Activated CD4-positive, alpha-beta T cell treated with anti-CD3 and anti-CD28 coated beads, Interleukin-2, amount 50 U/mL, for 48 hours (primary cell): ENCODE measurements at places on chromosomes 4 and X.

- DNase-seq: no peak
These were observed 335.9 kb downstream of the ANK2 start for GRCh38 chr4:113385281-113385899.

DNA sequence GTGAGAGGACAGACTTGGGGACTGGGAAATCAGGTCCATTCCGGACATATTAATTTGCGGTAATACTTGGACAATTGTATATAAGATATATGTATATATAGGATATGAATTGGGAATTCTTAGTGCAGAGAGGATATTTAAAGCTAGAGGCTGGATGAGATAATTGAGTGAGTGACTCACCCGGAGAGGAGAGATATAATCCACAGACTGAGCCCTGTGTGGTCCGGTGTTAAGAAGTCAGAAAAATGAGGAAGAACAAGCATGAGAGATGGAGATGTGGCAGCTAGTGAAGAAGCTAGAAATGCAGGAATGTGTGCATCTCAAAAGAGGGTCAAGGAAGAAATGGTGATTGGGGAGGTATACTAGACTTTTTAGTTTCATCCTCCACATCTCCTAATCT is 336.2 kb downstream of the SLC7A11 start:
- no peak for DNase-seq

DNA sequence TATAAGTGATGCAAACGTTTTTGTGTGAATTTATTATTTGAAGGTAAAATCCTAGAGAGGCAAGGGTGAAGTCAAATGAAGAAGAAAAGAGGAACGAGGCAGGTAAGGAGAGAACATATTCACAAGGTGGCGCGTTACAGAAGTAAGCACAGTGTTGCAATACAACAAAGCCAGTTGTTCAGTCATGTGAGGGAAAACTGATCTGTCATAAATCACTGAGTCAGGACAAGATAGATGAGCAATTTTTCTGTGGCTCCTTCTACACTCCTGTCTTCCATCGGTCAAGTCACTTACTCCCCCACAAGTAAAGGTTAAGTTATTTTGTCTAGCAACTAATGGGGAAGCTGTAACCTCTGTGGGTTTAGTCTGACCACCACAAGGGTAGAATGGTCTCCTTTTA is 203.0 kb upstream of the GK2 start:
- DNase-seq: no peak

DNA sequence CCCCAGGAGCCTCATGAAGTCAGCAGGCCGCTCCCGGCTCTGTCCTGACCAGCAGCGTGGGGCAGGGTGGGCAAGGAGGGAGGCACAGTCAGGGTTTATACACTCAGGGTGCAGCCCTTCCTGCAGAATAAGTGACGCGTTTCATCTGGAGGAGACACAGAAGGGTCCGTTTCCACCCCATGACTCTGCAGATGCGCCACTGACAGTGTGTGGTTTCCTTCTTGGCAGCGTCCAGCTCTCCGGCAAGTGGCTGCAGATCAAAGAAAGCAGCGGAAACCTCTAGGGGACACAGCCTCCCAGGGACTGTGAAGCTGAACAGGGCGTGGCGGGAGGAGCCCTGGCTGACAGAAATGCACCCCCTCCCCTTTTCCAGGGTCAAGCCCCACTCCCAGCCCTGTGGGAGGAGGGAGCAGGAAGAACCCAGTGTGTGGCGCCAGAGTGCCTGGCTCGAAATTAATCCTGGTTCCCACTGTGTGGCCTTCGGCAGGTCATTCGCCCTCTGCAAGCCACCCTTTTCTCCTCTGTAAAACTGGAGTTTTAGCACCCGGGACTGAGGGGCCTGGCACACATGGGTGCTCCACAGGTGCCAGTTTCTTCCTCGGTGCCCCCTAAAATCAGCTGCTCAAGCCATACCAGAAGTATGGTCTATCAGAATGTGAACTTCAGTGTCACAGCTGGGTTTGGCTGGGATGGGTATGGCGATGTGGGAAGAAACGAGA is 17.3 kb upstream of the TBC1D14 start:
- peak; percentile 36 for DNase-seq

GRCh38 chrX:70774223-70774622 is 134.3 kb downstream of the TEX11 start:
- DNase-seq: no peak

GRCh38 chr4:130329036-130329435 is 1233.1 kb downstream of the C4orf33 start:
- DNase-seq: no peak

GRCh38 chrX:119790977-119791436 is 423 bp downstream of the RPL39 start:
- peak; percentile 26 for DNase-seq

DNA sequence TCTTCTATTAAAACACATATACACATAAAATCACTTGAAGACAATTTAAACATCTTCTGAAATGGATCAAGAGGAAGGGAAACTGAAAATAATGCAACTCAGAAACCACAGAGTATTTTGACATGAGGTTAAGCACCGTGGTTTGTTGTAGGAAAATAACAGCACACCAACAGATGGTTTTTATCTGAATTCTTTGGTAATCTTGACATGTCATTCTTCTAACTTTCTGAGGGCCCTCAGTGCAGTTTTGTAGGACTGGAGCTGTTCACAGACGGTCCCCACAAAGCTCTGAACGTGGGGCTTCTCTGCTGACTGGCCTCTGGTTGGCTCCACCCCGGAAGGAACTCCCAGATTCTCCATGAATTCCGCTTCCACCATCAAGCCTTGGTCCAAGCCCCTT is 16.0 kb upstream of the TLR8 start:
- no peak for DNase-seq

GRCh38 chr4:89123451-89123851 is 12.1 kb downstream of the TIGD2 start:
- no peak for DNase-seq

DNA sequence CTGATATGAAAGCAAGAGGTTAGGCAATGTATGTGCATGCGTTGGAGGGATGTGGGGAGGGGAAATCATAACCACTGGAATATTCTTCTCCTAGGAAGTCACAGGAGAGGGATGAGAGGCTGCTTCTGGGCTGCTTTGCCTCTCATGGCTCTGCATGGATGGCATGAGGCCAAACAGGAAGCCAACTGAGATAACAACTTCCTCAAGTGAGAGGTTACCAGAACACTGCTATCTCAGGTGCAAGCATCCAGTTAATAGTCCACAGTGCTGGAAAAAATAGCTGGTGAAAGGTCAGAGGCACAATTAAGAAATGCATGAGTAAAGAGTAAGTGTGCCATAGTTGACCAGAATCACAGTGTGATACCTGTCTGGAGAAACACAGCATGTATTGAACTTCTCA is 113.3 kb downstream of the ELOVL6 start:
- DNase-seq: no peak

GRCh38 chr4:76779740-76780459 is 118.0 kb downstream of the SOWAHB start:
- DNase-seq: no peak

DNA sequence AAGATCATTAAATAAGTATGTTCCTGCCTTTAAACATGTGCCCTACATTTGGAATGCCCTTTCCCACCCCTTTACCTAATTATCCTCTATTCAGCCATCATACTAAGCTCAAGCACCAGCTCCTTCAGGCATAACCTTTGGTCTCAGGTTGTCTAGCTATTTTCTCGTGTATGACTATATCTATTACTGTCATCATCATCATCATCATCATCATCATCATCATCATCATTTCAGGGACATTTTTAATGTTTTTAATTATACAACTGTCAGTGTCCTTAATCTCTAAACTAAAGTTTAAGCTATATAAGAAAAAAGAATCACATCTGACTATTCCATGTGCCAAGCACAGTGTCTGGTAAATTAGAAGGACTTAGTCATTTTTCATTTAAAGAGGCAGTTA is 214.6 kb upstream of the CTSO start:
- DNase-seq: no peak

GRCh38 chrX:43573441-43574015 is 82.6 kb upstream of the MAOA start:
- DNase-seq: no peak

- no peak for DNase-seq
These were observed 20.4 kb upstream of the FGF16 start for GRCh38 chrX:77426811-77427210.

DNA sequence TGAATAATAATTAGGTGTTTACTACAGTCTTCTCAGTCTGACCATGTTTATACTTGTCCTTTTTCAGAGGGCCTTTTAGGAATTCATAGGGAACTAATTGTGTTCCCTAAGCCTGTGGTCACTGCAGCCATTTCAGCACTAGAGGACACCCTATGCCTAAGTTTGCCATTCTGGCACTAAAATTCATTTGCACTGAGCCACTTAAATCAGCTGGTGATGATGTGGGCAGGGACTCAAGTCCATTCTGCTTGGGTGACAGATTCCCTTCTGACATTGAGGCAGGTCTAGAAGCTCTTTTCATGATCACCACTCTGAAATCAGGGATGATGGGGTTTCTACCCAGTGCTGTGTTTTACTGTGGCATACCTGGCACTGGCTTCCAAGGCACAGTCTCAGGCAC is 1178.9 kb upstream of the DIAPH2 start:
- no peak for DNase-seq

DNA sequence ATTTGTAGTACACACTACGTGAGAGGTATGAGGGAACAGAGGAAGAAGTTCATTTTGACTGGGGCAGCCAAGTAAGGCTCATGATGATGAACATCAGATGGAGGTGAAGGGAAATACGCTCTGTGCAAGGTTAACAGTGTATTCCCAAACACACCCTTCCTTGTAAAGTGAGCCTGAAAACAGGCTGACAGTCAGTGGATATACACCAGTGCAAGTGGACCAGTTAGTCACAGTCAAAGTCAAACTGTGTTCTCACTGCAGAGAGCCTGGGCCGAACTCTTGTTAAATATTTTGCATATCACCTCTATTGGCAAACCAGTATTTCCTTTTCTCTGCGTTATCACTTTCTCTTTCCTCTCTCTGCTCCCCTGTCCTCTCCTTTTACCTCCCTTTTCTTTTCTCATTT is 23.4 kb upstream of the RHOH start:
- no peak for DNase-seq

- no peak for DNase-seq
These were observed 21.2 kb downstream of the TMEM184C start for GRCh38 chr4:147638365-147638764.

DNA sequence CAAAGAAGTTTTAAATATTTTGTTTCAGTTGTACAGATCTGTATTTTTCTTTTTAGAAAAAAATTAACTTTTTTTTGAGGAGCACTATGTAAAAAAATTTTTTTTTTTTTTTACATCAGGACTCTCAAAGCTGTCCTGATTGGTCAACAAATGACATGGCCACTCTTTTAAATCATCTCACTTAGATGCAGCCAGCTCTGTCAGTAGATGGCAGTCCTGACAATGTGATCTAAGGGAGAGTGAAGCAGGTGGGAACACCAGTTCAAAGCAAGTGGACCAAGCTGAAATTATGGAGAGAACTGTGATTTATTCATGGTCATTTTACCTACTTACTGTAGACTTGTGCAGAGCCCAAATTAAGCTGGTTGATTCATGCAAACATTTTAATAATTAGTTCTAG is 174.7 kb upstream of the GPRIN3 start:
- DNase-seq: no peak

GRCh38 chrX:50577326-50577725 is 106.7 kb upstream of the DGKK start:
- DNase-seq: no peak

- DNase-seq: no peak
These were observed 399.9 kb upstream of the CNKSR2 start for GRCh38 chrX:20974326-20974725.

DNA sequence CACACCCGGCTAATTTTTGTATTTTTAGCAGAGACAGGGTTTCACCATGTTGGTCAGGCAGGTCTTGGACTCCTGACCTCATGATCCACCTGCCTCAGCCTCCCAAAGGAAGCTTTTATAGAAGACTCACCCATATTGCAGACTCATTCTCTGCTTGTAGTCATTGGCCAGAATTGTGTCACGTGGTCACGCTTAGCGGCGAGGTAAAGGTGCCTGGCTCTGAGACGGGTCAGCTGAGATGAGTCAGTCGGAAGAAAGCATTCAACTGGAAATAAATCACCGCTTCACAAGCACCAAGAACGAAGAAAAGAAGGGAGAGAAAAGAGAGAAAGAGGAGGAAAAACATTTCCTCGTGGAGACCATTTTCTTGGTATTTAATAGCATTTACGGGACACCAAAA is 218.8 kb upstream of the NOCT start:
- DNase-seq: no peak

GRCh38 chrX:16617382-16617781 is 32.6 kb upstream of the S100G start:
- no peak for DNase-seq

DNA sequence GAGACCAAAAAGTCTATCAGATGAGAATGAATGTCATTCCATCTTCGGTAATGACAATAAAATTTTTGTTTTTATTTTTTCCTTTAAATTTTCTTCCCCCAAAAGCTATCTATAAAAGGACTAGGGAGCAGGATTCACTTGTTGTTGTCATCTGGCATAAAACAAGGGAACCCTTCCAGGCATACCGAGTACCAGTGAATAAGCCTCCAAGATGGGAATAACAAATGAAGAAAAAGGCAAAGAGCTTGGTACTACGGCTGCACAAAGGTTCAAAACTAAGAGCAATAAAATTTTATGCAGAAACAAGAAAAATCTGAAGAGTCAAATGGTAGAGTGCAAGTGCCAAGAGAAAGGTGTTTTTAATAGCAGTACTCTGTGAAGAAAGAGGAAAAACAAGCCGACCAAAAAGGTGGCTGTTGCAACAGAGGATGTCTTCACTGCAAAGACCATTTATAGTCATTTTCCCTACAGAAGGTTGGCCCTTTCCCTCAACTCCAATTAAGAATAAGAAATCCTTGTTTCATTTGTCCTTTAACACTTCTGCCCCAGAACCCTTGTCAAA is 25.8 kb downstream of the PPP3CA start:
- DNase-seq: no peak

- no peak for DNase-seq
These were observed 237.4 kb downstream of the CAMK2D start for GRCh38 chr4:113524096-113524495.

GRCh38 chr4:150126201-150126863 is 48.1 kb downstream of the DCLK2 start:
- DNase-seq: no peak

GRCh38 chr4:156439576-156440200 is 486.0 kb upstream of the CTSO start:
- DNase-seq: no peak

DNA sequence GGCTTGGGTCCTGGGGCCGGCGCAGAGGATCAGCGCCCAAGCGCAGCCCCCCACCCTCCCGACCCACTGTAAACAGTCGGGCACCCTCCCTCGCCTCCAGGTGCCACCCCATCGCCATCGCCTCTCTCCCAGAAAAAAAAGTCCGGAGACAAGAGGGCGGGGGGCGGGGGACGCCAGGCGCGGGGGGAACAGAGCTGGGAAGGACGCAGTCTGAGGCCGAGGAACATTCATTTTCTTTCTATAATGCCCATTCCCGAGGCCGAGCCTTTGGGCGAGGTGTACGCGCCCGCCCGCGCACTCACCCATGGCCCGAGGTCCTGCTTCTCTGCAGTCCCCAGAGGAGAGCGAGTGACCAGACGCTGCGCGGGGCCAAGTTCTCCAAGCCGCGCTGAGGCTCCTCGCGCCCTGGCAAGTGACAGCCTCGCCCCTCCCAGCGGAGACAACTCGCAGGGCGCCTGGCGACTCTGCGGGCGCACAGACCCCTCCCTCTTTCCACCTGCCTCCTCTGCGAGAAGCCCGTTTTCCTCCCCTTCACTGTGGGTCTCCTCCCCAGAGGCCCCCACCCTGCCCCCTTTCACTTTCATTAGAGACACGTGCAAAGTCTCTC is 63.5 kb upstream of the WDR17 start:
- DNase-seq: no peak

- DNase-seq: no peak
These were observed 243.0 kb downstream of the PALLD start for GRCh38 chr4:168739886-168740285.

- DNase-seq: no peak
These were observed 135.6 kb upstream of the GPC4 start for GRCh38 chrX:133550665-133551485.
